ENCODE measurements at places on chromosomes 6 and 20. TPM values are rescaled to one million over a fixed set of nuclear protein-coding genes. Genes with fewer than 3 reads are reported as not detected.

DNA sequence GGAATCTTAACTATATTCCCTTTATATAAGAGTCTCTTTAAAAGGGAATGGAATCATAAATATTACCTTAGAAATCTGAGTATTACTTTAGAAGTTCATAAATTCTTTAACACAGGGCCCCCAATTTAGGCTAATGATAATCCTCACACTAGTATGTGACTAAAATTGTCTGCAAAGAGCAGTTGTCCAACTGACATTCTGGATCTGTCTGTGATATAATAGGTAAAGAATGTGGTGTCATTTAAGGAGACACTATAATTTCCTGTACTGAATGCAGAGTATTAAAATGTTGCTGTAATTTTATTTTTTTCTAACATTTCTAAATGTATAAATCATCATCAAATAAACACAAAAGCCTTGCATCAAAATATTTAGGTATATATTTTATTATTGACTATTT lies 128.5 kb upstream of the DST start:
- peak; percentile 51 for DNase-seq

GRCh38 chr6:90221403-90221802 lies 75.2 kb downstream of the BACH2 start:
- DNase-seq: no peak

- peak; percentile 88 for DNase-seq
Measured at GRCh38 chr6:129312880-129313279, 397.1 kb downstream of the ARHGAP18 start.

- DNase-seq: no peak
Measured at GRCh38 chr6:66128656-66129055, 421.6 kb upstream of the EYS start.

DNA sequence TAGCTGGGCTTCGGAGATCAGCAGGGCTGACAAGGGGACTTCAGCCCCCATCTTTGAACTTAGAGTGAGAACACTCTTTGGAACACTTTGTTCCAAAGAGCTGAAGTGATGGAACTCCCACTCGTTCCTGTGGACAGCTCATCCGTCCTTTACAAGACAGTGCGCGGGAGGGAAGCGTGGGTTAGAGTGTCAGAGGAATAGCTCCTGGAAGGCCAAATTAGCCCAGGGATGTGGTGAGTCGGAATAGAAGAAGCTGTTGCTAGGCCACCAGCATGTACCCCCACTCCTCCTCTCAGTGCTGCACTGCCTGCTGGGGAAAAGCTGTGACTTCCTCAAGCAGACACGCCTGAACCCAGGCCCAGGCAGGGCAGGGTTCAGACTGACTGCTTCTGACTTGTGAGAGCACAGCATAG lies 1.7 kb downstream of the SDCBP2 start:
- DNase-seq: peak; percentile 81

- DNase-seq: peak; percentile 59
Measured at GRCh38 chr6:53347250-53347920, 1.4 kb downstream of the ELOVL5 start.

DNA sequence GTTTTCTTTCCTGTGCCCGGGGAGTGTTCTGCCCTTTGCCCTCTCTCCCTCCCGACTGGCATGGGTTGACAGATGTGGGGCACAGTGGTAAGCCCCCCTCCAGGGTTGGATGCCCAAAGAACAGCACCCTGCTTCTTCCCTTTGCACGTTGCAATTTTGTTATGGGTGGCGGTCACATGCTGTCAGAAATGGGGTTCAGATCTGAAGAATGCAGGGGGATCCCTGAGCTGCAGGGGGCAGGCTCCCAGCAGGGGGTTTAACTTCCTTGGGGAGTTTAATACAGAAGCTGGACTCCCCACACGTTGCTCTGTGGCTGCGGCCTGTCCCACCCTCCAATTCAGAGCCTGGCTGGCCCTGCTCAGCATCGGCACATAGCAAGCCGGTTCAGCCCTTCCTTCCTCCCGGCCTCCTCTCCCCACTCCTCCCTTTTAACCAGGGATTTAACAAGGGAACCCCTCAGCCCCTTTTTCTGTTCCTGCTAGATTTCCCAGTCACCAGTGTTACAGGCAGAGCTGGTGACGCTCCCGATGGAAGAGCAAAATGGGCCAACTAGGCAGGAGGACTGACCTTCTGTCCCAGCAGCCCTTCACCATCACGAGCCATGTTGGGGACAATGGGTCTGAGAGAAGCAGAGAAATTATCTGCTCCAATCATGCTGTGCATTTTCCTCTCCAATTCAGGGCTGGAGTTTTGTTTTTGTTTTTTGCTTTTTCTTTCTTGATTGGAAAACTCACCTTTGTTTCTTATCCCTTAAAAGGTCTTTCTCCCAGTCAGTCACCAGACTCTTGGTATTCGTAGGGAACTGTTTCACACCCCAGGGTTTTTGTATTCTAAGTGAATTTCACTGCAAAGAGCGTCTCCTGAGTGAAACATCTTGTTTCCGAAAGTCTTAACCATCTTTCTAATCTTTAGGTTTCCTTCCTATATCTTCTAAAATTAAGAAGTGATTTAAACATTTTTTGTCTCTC lies 6.8 kb downstream of the FOXF2 start:
- DNase-seq: no peak

GRCh38 chr6:56520218-56520617 lies 122.5 kb downstream of the DST start:
- DNase-seq: no peak

DNA sequence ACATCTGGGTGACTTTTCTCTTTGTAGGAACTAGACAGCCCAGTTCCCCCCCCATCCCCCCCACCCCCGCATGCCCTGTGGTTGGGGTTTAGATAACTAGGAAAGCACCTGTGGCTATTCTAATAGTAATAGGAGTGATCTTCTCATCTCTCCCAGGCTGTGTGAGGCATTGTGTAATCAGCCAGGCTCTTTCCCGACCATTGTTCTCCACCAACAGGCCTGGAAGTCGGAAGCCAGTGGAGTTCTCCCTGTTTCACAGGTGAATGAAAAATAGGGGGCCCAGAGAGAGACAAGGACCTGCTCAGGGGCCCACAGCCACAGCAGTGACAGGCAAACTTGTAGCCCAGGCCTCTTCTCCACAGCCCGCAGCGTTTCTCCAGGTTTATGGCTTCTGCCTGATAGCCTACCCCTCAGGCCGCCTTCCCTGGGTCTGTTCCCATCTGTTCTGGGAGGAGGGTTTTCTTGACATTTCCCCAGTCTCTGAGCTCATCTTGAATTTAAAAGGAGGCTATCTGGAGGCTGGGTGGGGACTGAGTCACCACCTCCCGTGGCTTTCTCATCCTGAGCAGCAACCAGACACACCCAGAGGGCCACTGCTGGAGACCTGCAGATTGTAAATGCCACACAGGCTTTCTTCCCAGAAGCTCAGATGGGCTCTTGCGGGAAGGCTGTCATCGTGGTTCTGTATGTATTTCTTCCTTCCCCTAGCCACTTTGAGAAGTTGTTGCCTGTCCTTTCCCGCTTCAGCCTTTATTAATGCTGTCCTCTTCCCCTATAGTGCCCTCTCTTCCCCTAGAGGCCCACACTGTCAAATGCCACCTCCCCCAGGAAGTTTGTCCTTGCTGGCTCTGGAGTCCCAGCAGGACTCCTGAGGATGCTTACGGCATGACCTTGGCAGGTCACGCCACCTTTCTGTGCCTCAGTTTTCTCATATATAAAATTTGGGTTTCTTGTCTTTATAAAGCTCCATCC lies 75.9 kb upstream of the MYL9 start:
- DNase-seq: peak; percentile 97

GRCh38 chr6:20061952-20062351 lies 150.3 kb downstream of the MBOAT1 start:
- DNase-seq: no peak

- DNase-seq: no peak
Measured at GRCh38 chr6:122669418-122669817, 59.2 kb downstream of the PKIB start.

GRCh38 chr20:33640287-33640686 lies 21.8 kb upstream of the C20orf144 start:
- no peak for DNase-seq

- DNase-seq: no peak
Measured at GRCh38 chr6:113949499-113949898, 21.4 kb downstream of the HDAC2 start.

DNA sequence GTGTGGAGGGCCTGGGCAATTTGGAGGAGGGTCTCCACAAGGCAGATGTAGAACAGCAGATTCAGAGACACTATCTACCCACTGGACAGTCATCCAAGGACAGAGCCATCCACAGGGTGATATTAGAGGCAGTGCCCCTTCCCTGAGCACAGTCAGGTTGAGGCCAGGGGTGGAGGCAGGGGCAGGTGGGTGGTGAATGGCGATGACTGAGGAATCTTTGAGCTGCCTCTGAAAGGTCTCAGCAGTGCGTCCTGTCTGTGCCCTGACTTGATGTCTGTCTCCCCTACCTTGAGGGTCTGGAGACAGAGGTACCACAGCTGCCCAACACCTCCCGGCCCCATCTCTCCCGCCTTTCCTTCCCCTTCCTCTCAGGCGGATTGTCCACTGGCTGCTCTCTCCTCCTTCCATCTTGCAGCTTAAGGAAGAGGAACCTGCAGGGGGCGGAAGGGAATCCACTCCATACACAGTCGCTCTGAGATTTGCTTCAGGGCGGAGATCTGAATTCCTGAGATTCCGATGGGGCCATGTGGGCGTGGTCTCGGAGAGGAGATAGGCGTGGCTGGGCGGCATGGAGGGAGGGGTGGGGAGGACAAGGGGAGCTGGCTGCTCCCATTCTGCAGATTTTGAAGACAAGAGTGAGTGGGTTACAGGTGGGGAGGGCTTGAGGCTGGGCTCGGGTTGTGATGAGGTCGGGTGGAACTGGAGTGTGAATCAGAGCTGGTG lies 1.7 kb downstream of the MUCL3 start:
- DNase-seq: peak; percentile 93

DNA sequence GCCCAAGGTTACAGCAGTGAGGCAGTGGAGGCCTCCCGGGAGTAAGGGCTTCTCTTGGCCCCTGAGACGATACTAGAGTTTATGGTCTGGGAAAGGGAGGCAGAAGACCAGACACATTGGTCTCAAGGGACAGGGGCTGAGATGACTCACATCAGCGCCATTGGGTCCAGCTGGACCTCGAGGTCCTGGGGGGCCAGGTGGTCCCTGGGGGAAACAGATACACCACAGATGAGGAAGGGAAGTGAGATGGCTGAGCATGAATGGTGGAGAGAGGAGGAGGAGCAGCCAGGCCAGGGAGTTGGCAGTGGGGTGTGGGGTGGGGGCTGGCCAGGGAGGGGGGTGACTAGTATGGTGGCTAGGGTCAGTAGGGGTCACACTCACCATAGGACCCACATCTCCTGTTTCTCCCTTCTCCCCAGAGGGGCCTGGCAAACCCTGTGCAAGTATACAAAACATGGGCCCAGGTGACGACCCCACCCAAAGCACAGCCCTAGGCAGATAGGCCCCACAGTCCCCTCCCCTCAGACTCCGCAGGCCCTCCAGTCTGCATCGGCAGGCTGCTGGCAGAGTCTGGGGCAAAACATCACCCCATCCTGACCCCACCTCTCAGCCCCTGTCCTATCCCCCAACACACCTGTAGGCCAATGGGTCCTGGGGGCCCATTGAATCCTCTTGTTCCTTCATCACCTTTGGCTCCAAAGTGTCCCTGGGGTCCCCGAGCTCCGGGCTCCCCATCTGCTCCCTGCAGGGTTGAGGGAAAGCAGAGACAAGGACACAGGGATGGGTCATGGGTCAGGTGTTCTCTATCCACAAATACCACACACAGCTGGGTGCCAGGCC lies 21.9 kb downstream of the COL11A2 start:
- DNase-seq: no peak

DNA sequence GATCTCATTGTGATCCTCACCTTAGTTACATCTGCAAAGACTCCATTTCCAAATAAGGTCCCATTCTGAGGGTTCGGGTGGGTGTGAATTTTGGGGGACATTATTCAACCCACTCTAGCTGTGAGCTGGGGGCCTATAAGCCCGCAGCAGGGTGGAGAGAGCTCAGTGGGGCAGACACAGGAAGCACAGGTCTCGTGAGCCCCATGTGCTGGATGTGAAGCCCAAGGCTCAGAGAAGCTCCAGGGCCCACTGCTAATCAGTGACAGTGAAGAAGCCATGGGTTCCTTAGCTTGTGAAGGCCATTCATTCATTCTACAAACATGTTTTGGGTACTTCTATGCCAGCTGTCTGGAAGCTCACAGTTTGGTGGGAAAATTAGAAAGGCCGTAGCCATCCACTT lies 47.5 kb downstream of the CHMP4B start:
- no peak for DNase-seq

DNA sequence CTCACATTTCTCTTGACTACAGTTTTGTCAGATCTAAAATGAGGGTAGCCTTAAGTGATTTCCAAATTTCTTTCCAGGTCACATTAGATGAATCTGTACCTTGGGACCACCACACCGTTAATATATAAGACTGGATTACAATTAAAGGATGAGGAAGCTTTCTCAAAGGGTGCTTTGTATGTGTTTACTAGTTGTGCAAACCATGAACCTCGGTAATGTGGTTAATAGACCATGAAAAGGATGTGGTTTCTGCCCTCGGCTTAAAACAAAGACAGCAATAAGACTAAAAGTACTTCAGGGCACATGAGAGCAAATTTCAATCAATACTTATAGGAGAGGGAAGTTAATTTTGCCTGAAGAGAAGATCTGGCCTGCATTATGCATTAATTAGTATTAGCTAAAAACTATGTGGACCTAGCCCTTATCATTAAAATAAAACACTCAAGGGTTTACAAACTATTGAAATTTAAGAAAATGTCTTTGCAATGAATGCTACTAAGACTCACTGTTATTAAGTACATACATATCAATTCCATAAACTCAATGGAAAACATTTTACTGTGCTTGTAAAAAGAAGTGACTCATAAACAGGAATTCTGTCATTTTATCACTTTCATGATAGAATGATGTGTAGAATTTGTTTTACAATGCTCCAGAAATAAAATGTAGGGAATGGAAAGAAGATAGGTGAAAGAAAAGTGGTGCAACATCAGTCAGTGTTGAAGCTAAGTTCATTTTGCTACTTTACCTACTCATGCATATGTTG lies 936 bp upstream of the TMX4 start:
- DNase-seq: peak; percentile 82

- no peak for DNase-seq
Measured at GRCh38 chr6:52566201-52566600, 10.7 kb downstream of the TRAM2 start.

GRCh38 chr6:52364480-52365166 lies 2.7 kb downstream of the PAQR8 start:
- DNase-seq: no peak

GRCh38 chr6:17768388-17768787 lies 61.7 kb upstream of the NUP153 start:
- peak; percentile 25 for DNase-seq

HAO1 gene
- total RNA-seq: not detected

SERINC3 gene
- total RNA-seq: 136 TPM

CST5 gene
- total RNA-seq: not detected

LAMP5 gene
- total RNA-seq: 0.54 TPM

VNN1 gene
- 0.20 TPM for total RNA-seq

SMPDL3A gene
- 3.1 TPM for total RNA-seq

SNAP91 gene
- total RNA-seq: not detected

DEFB124 gene
- not detected for total RNA-seq

ID4 gene
- 5.2 TPM for total RNA-seq

FAM209B gene
- total RNA-seq: not detected

CLVS2 gene
- not detected for total RNA-seq

SLC13A3 gene
- not detected for total RNA-seq

MOXD1 gene
- total RNA-seq: 207 TPM

Data from M059J (cell line).